ACHN (cell line): ENCODE measurements at places on chromosomes 7 and 10.

DNA sequence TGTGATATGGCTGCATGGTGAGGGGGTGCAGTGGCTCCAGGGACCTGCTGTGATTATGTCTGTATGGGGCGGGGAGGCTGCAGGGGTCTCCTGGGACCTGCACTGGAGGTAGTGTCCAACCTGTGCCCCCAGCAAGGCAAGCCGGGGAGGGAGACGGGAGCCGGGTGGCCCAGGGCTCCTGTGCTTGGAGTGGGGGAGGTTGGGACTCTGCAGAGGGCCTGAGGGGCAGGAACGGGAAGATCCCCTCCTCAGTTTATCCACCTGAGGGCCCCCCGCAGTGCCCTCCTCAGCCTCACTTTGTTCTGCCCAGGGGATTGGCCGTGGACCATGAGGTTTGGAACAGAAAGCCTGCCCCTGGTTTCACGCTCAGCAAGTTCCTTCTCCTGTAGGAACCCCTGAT lies 22.8 kb upstream of the PWWP2B start:
- no peak for DNase-seq

DNA sequence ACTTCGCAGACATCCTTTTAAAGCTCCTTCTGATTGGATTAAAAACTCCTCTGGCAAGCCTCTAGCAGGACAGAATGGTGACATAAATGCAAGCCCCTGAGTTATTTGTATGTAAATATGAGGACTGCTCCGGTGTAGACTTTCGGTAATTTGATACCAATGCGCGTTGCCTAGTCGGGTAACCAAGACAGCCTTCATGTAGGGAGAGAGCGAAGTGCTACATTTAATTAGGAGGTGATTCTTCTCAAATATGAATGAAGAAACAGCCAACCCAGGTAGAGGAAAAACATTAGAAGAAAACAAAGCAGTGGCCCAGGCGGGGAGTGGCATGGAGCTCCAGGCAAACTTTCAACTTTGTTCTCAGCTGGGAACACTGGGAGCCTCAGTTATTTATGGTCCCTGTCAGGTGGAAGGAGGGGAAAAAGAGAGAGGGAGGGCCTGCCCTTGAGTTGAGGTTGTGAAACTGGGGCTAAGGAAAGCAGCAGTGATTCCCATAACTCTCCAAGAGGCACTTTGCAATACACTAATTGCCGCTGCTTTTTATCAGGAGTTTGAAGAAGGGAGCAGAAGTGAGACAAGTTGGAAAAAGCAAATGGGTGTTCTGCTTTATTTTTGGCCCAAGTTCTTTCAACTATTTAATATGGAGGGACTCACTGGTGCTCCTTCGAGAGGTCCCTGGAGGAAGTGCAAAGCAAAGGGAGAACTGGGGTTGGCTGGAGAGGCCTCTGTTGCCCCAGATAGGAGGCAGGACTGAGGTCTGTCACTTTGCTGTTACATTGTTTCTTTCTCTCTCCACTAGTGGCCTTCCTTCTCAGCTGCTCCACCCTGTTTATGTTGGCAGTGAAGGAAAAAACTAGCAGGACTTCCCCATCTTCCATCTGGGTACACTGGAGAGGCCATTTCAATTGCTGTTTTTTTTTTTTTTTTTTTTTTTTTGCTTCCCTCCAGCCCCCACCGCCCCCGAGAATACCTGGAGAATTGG lies 234.6 kb upstream of the CCDC6 start:
- DNase-seq = peak; percentile 54

GRCh38 chr7:123712619-123713018 lies 36.2 kb downstream of the WASL start:
- DNase-seq = peak; percentile 50

DNA sequence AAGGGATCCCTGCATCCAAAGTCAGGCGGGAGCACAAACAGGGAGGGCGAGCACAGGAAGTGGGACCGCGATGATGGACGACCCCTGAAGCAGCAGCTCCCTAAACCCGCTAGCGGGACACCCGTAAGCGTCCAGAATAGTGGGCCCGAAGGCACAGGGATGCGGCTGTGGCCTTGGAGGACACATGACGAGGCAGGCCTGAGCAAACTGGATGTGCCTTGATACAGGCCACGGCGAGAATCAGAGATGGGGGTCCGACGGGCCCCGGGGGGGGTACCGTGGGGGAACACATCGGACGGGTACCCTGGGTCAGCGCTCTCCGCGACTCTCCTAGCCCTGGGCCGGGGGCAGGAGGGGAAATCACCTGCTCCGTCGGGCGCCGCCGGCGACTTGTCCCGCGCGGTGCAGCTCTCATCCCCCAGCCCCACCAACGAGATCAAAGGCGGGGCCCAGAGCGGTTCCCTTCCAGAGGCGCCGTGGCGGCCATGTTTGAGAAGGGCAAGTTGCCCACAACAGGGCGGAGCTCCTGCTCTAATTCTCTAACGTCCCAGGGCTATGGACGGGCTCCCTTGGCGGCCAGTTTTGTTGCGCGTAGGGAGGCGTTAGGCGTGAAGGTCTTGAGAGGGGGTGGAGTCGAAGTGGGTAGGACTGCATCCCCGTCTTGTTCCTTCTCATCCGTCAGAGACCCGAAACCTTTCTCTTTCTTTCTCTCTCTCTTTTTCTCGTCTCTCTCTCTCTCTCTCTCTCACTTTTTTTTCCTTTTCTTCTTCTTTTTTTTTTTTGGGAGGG lies at the start of gene CUEDC2:
CUEDC2 (minus strand) TSS at position 413 of the 789 bp plus-strand sequence. CDS start 7,386 bp downstream, outside the sequence.
- DNase-seq = peak; percentile 98

DNA sequence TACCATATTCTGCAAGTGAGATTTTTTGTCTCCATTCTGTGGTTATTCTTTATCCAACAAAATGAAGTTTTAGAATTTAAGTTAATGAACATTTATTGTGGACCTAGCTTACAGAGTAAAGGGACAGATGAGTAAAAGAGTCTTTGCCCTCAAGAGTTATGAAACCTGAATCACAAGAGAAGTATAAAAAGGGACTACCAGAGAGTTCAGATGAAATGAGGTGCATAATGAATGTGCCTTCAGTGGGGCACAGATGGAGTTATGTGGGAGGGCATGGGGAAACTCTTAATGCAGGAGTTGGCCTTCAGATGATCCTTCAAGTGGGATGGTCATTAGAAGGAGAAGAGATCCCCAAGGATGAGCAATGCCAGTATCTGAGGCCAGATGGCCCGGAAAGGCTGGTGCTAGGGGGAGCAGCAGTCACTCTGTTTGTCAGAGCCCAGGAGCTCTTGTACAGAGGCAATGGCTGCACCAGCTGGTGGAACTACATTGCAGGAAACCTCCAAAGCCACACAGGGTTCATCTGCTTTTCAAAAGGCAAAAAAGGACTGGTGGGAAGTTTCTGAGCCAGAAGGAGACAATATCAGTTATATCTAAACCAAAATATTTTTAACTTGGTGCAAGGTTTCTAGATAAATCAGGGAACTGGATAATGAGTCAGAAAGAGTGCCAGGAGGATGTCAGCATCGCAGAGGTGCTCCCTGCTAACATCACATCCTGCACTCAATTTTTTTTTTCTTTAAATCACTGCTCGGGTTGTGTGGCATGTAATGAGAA lies 162.0 kb downstream of the KLF6 start:
- DNase-seq = no peak

- DNase-seq = peak; percentile 0
These were observed 3.8 kb downstream of the UPK3B start for GRCh38 chr7:76513817-76514799.

DNA sequence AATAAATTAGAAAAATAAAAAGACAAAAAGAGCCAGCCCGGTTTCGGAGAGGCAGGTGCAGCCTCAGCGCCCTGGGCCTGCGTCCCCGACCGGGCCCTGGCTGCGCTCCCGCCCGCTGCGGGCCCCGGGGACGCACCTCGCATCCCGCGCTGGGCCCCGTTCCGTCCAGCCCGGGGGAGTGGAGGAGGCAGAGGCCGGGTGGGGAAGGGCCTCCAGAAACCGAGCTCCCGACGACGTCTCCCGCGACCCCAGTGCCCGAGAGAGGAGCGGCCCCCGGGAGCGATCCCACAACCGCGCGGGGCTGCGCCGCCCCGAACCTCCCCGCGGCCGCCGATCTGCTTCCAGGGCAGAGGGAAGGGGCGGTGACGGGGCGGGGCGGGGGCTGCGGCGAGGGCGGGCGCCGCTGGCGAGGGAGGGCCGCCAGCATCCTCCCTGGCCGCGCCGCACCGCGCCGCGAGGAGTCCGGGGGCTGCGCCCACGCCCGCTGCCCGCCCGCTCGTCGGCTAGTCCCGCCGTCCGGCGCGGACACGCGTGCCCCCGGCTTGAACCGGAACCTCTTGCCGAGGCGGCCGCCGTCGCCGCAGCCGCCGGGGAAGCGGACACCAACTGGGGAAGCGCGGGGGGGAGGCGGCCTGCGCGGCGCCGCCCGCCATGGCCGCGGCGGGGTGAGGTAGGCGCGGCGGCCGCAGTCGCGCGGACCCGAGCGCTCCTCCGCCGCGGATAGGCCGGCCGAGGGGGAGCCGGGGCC lies at the start of gene CCNY:
CCNY (plus strand) TSS at position 426 of the 748 bp plus-strand sequence. CDS start 545 bp downstream, outside the sequence.
- peak; percentile 56 for DNase-seq

DNA sequence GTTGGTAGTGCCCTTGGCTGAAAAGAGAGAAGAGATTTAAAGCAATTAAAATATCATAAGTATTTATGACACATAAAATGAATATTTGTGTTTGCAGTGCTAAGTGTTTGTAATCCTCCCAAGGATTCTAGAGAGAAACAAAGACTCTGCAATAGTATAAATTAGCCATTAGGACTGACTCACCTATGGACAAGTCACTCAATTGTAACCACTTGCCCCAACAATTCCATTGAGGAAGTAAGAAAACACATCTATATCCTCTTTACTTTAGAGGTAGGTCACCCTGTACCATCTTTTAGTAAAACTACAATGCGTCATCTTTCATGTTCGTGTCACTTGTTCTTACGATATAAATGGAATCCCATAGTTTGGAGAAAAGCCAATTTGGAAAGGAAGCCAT lies 85.7 kb upstream of the INHBA start:
- no peak for DNase-seq

- DNase-seq = no peak
These were observed 2.9 kb upstream of the PFKP start for GRCh38 chr10:3064423-3064822.

- no peak for DNase-seq
These were observed 91.7 kb downstream of the GLRX3 start for GRCh38 chr10:130227883-130228282.

DNA sequence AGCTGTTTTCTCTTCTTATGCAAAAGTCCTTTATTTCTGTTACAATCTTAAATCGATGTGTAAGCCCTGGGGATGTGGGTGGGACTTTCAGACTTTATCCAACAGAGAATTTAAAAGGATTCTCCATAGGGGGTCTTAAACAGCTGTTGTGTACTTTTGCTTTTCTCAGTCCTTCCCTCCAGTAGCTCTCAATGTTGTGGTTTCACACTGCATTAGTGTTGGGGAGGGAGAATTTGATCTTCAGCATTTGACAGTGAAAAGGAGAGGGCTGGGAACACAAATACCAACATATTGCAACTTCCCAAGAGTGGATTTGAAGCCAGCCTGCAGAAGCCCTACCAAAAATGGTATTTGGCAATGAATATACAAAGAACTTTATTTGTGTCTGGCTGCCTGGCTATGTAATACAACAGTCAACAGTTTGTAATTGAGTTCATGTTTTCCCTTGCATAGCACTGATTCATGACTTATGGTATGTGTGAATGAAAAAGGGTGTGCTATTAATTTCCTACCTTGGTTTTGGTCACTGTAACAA lies 80.1 kb upstream of the CAPZA2 start:
- DNase-seq = no peak

- no peak for DNase-seq
These were observed 383.9 kb downstream of the CALN1 start for GRCh38 chr7:72028267-72028666.

DNA sequence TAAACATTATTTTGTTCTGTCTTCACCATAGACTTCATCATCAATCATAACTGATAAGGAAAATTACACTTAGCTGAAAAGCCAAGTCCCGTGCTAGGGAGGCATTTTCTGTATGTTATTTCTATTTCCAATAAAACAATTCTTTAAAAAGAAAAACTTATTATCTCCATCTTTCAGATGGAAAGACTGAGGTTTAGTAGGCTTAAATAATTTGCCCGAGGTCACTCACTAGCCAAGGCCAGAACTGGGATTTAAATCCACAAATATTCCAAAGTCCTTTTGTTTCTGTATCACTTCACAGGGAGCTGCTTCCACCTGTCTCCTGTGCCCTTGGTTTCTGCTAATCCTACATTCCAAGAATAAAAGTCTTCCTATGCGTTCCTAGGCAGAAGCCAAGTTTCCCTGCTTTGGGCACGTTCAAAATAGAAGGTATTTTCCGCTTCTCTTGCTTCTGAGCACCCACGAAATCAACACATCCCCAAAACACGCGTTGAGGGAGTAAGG lies 732 bp downstream of the CPVL start:
- no peak for DNase-seq

GRCh38 chr7:127978421-127978820 lies 52.8 kb downstream of the LRRC4 start:
- no peak for DNase-seq

GRCh38 chr7:137081321-137082093 lies 213.1 kb downstream of the CHRM2 start:
- no peak for DNase-seq

DNA sequence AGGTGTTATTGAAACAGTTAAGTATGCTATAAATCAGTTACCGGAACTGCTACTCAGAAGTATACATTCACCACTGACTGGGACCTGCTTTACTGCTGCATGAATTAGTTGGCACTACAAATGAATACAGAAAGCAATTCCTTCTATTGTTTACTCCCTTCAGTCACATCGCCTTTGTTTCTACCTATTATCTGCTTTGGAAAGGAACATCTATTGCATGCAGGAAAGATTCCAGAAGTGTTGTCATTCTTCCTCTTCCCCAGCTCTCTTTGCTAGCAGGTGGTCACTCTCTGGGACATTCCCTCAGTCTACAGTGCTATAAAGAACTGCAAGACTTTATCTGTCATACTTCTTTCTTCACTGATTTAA lies 131.3 kb downstream of the ANK3 start:
- no peak for DNase-seq

DNA sequence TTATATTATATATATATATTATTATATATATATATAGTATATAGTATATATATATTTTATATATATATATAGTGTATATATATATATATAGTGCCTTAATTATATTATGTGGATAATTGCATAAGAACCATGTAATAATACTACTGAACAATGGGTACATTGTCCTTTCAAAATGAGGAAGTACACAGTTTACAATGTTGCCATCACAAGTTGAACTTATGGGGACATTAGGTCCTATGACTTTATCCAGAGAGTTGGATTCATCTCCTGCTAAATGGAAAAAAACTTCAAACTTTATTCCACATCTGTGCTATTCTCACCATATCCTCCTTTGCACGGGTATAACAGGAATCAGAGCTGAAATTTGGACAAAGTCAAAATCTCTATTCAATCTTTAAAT lies 105.0 kb upstream of the AGR3 start:
- no peak for DNase-seq

DNA sequence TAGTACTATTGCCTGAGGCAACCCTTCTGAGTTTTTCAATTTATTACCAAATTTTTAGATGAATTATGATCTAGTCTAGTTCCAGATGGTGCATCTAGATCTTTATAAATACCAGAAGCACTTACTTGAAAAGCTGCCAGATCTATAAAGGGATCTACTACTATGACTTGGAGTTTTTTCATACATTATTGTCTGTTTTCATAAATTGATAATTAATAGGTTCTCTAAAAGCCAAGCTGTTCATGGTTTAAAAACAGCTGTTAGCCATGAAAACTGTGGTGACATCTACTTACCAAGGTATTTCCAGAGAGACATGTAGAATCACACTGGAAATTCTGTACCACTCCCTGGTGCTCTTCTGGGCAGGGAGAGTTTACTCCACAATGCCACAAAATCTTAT lies 786.5 kb upstream of the C7orf33 start:
- DNase-seq = no peak

GRCh38 chr10:71795248-71795647 lies 21.9 kb upstream of the VSIR start:
- peak; percentile 55 for DNase-seq
